ENCODE measurements at places on chromosomes 2 and 18. TPM values are rescaled to one million over a fixed set of nuclear protein-coding genes. Genes with fewer than 3 reads are reported as not detected.

C18orf54 gene
- 0.66 TPM for total RNA-seq

ALK gene
- total RNA-seq = not detected

KCNJ3 gene
- not detected for total RNA-seq

BMP10 gene
- 0.44 TPM for total RNA-seq

RAPGEF4 gene
- total RNA-seq = 0.14 TPM

RND3 gene
- total RNA-seq = 269 TPM

TMEM214 gene
- 74.2 TPM for total RNA-seq

HAAO gene
- total RNA-seq = 0.14 TPM

CROCC2 gene
- not detected for total RNA-seq

DCDC2C gene
- not detected for total RNA-seq

PREPL gene
- 40.2 TPM for total RNA-seq

SLC19A3 gene
- 2.4 TPM for total RNA-seq

MAP3K19 gene
- total RNA-seq = not detected

CYP26B1 gene
- under 0.01 TPM for total RNA-seq

ZC3H6 gene
- 2.4 TPM for total RNA-seq

COL4A4 gene
- 0.14 TPM for total RNA-seq

PIEZO2 gene
- 23.2 TPM for total RNA-seq

RHOB gene
- total RNA-seq = 189 TPM

FIGN gene
- 1.3 TPM for total RNA-seq

PRSS56 gene
- not detected for total RNA-seq

IL18R1 gene
- 0.43 TPM for total RNA-seq

DYNAP gene
- not detected for total RNA-seq

SAG gene
- not detected for total RNA-seq

GRP gene
- not detected for total RNA-seq

COL3A1 gene
- total RNA-seq = 7,536 TPM

GAREM1 gene
- total RNA-seq = 0.72 TPM

UBE2F gene
- total RNA-seq = 38.7 TPM

Measured in placental pericyte (primary cell).